ENCODE measurements at places on chromosomes 13 and 19. TPM values are rescaled to one million over a fixed set of nuclear protein-coding genes. Genes with fewer than 3 reads are reported as not detected.

Gene RASA3
- total RNA-seq = 37.6 TPM

Gene ADPRHL1
- total RNA-seq = 0.58 TPM

Gene LIPE
- 1.4 TPM for total RNA-seq

Gene METTL21C
- total RNA-seq = not detected

Gene F2RL3
- total RNA-seq = not detected

Gene GJB2
- total RNA-seq = under 0.01 TPM

Gene FBXO46
- total RNA-seq = 3.4 TPM

Gene GNG7
- under 0.01 TPM for total RNA-seq

Gene IGLON5
- total RNA-seq = not detected

Gene DLL3
- total RNA-seq = under 0.01 TPM

Gene DOCK9
- total RNA-seq = 10.5 TPM

Gene ERICH4
- not detected for total RNA-seq

Gene SRRM5
- not detected for total RNA-seq

Gene NMRK2
- not detected for total RNA-seq

Gene ZNF625
- 18.6 TPM for total RNA-seq

Gene TRAPPC2B
- 12.1 TPM for total RNA-seq

Gene XPO4
- total RNA-seq = 16.9 TPM

Gene RNF126
- 32.0 TPM for total RNA-seq

Gene ZNF560
- 2.7 TPM for total RNA-seq

Gene LHFPL6
- 159 TPM for total RNA-seq

Gene KCNN4
- 4.5 TPM for total RNA-seq

Gene IGFL3
- total RNA-seq = not detected

Gene CACNG6
- 1.7 TPM for total RNA-seq

Gene GIPC3
- not detected for total RNA-seq

Gene CEACAM1
- not detected for total RNA-seq

Gene CBY2
- total RNA-seq = not detected

Gene ZNF726
- 6.5 TPM for total RNA-seq

Gene LGALS7B
- total RNA-seq = not detected

Gene KLK14
- total RNA-seq = not detected

Gene MYBPC2
- total RNA-seq = not detected

Gene KCNN1
- not detected for total RNA-seq

Gene PNMA8A
- total RNA-seq = 0.77 TPM

Gene ERICH6B
- total RNA-seq = not detected

Gene PCDH17
- total RNA-seq = 9.4 TPM

Gene PGLYRP2
- not detected for total RNA-seq

Gene CEBPA
- total RNA-seq = under 0.01 TPM

Gene NTF4
- total RNA-seq = not detected

Gene OR7E24
- total RNA-seq = not detected

Gene OR4F17
- total RNA-seq = not detected

Gene GIPR
- 0.38 TPM for total RNA-seq

Gene JSRP1
- not detected for total RNA-seq

Gene FCAR
- not detected for total RNA-seq

Gene DCUN1D2
- 6.8 TPM for total RNA-seq

Gene TBXA2R
- 2.1 TPM for total RNA-seq

Gene FCER2
- total RNA-seq = not detected

Gene SGCG
- 0.19 TPM for total RNA-seq

Gene VAV1
- not detected for total RNA-seq

Gene CCDC9
- 6.2 TPM for total RNA-seq

Gene OLFM4
- total RNA-seq = not detected

Gene ELSPBP1
- total RNA-seq = not detected

Gene ADGRE3
- not detected for total RNA-seq

Gene PSG3
- not detected for total RNA-seq

Gene SIGLECL1
- total RNA-seq = not detected
